NCI-H1694 treated with DMSO at 0.1 percent for 48 hours (cell line): ENCODE measurements at places on chromosomes 6 and 20.

GRCh38 chr20:38172408-38172807 lies 7.3 kb upstream of the TGM2 start:
- DNase-seq = no peak

DNA sequence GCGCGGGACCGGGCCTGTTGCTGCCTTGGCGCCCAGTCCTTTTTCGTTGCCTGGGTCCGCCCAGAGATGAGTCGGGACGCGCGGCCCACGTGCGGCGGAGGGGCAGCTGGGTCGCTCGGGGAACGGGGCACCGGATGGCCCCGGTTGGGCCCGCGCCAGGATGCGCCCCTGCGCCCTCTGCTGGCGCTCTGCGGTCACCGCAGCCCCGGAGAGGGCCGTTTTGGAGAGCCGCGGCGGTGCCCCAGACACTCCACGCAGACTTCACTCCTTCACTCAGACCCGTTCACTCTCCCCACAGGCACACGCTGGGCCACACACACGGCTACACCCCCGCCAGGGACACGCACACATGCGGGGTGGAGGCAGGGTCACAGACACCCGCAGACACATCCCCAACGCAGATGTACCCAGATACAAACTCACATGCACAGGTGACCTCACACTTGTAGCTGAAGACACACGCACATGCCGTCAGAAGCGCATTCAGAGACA lies 38.8 kb downstream of the SRC start:
- peak; percentile 9 for DNase-seq

DNA sequence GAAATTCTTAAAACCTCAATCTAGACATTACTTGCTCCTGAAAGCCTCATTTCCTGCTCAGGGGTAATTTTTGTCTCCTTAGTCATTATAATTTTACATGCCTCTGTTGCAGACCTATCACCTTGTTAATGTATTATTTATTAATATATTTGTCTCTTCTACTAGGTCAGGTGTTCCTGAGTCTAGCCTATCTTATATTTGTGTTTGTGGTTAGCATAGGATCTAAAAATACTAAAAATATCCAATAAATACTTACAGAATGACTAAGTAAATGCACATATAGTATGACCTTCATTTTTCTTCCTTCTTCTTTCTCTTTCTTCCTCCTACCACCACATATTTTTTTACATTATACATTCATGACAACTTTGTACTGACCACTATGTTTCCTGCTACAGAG lies 268.9 kb upstream of the HS3ST5 start:
- DNase-seq = no peak

GRCh38 chr20:59121714-59122565 lies 41.7 kb upstream of the ZNF831 start:
- no peak for DNase-seq
